Activated T-cell treated with anti-CD3 and anti-CD28 coated beads, Interleukin-2, amount 50 U/mL, for 72 hours (primary cell): ENCODE measurements at places on chromosomes 3 and 15.

DNA sequence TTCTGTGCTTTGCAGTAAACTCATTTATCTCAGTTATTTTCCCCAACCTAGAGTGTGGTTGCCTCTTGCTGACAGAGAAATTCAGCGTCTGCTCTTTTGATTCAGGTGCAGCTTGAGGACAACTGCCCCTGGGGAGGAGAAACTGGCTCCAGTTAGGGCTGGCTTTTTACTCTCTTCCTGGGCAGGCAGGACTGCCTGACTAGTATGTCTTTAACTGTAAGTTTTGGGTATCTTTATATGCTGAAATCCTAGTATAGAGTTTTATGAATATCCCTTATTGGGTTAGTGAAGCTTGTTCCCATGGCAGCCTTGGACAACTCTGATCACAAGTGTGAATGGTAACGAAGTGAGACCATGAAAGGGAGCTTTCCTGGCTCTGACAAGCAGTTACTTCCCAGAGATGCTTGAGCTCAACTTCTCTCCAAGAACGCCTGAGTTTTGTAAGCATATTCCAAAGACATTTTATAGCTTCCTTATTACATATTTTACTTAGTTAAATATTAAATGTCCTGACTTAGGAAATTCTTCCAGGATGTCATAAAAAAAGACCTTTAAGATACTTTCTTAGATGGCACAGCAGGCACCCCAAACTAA, 27.1 kb downstream of the CCNB2 start:
- DNase-seq: no peak

DNA sequence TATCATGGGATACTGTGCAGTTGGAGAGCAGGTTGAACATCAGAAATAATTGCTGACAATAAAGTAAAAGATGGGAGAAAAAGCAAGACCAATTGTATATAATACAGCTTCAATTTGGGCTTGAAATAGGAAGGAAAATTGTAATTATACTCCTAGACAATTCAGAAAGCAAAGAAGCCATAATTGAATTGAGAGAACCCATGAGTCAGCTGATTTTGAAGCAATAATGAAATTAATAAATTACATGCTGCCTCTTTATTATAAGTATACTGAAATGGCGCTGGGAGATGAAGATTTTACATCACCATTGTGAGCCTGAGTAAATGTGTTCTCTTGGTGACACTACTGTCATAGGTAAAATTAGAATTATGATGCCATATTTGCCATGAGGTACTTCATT, 23.2 kb downstream of the CHRNA3 start:
- DNase-seq: no peak

DNA sequence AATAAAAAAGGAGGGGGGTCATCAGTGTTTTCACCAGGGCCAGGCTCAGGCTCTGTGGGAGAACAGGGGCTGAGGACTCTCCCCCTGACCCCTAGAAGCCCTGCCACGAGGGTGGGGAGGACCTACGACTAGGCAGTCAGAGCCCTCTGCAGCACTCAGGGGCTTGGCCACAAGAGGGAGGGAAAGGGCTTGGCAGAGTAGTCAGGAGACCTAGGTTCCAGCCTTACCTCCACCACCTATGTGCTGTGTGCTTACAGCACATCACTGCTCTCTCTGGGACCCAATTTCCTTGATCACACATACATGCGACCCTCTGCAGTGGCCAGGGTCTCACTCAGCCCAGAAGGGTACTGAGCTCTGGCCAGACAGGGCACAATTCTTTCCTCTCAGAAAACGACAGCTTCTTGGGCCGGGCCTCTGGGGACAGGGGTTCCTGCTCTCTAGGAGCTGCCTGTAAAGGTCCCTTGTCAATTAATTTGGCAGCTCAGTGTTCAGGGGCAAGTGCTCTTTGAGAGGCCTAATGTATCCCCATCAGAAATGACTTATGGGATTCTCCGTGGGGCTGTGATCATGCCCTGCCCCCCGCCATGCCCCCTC, 16.4 kb upstream of the SKIC8 start:
- DNase-seq: no peak

- no peak for DNase-seq
Observed at GRCh38 chr3:141249041-141249440, 17.4 kb downstream of the PXYLP1 start.

DNA sequence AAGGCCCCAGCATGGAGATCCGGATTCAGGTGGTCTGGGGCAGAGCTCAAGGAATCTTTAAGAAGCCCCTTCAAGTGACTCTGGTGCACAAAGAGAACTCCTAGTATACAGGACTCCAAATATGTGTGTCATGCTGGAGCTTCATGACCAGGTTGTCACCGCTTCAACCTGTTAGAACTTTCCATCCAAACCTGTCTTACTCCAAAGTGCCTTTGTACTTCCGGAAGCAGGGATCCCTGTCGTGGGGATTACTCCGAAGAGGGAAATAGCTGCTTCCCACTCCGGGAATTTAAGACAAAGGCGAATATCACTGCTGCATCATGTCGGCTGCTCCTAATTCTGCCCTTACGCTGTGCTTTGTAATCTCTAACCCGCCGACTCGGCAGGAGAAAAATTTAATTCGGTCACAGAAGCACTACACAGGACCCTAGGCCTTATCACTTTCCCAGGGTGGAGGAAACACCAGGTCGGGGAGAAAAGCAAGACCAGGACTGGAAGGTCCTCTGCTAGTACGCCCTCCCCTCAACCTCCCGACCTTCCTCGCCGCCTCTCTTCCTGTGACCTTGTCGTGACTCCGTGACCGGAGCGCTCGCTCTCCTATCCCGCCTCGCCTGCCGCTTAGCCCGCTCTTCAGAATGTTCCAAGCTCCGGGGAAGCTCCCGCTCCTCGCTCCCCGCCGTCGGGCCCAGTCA, 730 bp downstream of the HIGD1A start:
- peak; percentile 33 for DNase-seq

- DNase-seq: no peak
Observed at GRCh38 chr15:99445272-99445850, 120.4 kb upstream of the MEF2A start.
